ENCODE measurements at places on chromosomes 1 and 21.
A peak's percentile ranks its signal among the peaks of the same experiment; 100 is the strongest.

DNA sequence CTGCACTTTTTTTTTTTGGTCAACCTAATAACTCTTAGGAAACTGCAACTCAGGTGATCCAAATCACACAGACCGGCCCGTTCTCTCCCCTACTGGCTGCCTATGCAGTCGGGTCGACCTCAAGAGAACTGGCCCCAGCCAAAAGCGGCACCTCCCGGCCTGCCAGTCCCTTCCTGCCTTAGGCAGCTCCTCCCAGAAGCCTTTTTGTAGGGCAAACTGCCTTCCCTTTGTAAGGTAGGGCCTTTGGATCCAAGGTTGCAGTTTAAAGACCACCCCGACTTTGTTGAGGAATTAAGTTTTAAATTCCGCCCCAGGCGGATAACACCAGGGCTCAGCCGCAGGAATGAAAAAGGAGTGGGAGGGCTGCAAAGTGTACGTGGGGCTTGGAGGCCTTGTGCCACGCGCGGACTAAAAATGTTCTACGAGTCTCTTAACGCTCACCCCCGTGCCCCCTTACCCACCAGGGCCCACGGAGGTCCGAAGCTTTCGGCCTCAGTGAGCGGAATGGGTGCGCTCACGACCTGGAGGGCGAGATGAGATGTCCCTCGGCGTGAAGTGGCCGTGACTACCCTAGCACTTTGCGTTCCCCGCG, 642 bp upstream of the ST3GAL3 start:
- no peaks in the 10 kb centered on the region for H3K27me3 ChIP-seq
- peak overlapping the region; percentile 56 for H3K27ac ChIP-seq
- peaks cover 4% of the 10 kb centered on the region for H3K4me1 ChIP-seq
- no peak for DNase-seq
- peak overlapping the region; percentile 70 for H3K4me3 ChIP-seq

DNA sequence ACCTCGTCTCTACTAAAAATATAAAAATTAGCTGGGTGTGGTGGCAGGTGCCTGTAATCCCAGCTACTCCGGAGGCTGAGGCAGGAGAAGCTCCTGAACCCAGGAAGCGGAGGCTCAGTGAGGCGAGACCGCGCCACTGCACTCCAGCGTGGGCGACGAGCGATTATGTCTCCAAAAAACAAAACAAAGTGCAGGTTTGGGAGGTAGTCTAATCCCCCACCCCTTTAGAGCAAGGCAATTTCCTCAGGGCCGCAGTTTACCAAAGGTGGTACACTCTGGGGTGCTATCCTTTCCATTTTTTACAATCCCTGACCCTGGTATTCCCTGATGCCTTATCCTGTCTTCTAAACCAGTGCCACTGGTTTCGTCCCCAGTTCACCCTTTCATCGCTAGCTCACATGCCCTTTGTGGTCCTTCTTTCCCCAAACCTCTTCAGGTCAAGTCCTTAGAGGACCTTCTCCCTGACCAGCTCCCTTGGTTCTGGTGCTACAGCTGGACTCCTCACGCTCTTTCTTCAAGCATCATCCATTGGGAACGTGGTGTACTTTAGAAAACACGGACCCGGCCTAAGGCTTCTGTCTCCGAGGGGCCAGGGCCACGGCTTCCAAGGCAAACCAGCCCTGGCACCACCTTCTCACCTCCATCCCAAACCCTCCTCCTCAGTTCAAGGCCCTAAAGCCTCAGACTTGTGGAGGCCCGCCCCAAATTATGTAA, 873 bp downstream of the IFT25 start:
- H3K27me3 ChIP-seq: no peaks in the 10 kb centered on the region
- DNase-seq: peak; percentile 28
- H3K4me1 ChIP-seq: peaks cover 15% of the 10 kb centered on the region
- peak overlapping the region; percentile 95 for H3K27ac ChIP-seq

- H3K27ac ChIP-seq: no peak overlapping the region
- H3K36me3 ChIP-seq: no peaks in the 10 kb centered on the region
- H3K27me3 ChIP-seq: no peaks in the 10 kb centered on the region
- H3K4me3 ChIP-seq: no peak overlapping the region
These were observed 42.5 kb downstream of the WDR4 start for GRCh38 chr21:42836767-42837301.

DNA sequence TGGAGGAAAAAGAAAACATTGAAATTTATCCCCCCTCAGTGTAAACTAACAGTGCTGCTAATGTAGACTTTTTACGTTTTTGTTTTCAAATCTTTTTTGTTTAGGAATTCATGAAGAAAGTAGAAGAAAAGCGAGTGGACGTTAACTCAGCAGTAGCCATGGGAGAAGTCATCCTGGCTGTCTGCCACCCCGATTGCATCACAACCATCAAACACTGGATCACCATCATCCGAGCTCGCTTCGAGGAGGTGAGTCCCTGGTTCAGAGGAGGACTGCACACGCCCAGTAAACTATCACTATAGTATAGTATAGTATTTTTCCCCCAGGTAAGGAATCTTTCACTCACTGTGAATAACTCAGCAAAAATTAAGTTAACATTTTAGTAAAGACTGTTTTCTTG, 37.8 kb upstream of the BMP8A start:
- H3K36me3 ChIP-seq: peaks cover 3% of the 10 kb centered on the region
- peaks cover 11% of the 10 kb centered on the region for H3K4me1 ChIP-seq
- H3K4me3 ChIP-seq: no peak overlapping the region
- no peaks in the 10 kb centered on the region for H3K27me3 ChIP-seq

DNA sequence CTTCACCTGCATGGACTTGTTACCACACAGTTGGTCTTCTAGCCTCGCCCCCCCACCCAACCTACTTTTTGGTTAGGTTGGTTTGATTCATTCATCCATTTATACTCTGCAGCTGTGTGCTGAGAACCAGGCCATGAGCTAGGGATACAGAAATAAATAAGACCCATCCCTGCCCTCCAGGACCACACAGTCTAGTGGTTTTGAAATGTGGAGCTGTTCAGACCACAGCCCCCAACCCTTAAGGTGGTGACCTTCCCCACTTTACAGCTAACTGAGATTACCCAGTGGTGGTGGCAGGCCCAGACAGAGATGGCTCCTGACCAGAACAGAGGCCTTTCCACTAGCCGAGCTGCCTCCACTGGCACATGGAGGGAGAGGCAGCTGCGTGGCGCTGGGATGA, 37.0 kb downstream of the LRRN2 start:
- no peaks in the 10 kb centered on the region for H3K27me3 ChIP-seq
- DNase-seq: no peak
- H3K4me1 ChIP-seq: no peaks in the 10 kb centered on the region

GRCh38 chr1:19850214-19850613, 32.0 kb upstream of the OTUD3 start:
- peaks cover 7% of the 10 kb centered on the region for H3K4me1 ChIP-seq
- H3K36me3 ChIP-seq: no peaks in the 10 kb centered on the region
- no peak for DNase-seq
- H3K27ac ChIP-seq: no peak overlapping the region

GRCh38 chr1:121595089-121595488, 410.3 kb downstream of the SRGAP2C start:
- H3K4me3 ChIP-seq: no peak overlapping the region
- no peaks in the 10 kb centered on the region for H3K27me3 ChIP-seq
- no peak for DNase-seq
- no peak overlapping the region for H3K27ac ChIP-seq
- no peaks in the 10 kb centered on the region for H3K4me1 ChIP-seq

- H3K36me3 ChIP-seq: no peaks in the 10 kb centered on the region
- no peak overlapping the region for H3K27ac ChIP-seq
- DNase-seq: no peak
- H3K4me3 ChIP-seq: no peak overlapping the region
- no peaks in the 10 kb centered on the region for H3K27me3 ChIP-seq
- no peaks in the 10 kb centered on the region for H3K4me1 ChIP-seq
These were observed 58.3 kb downstream of the MACF1 start for GRCh38 chr1:39262802-39263201.

DNA sequence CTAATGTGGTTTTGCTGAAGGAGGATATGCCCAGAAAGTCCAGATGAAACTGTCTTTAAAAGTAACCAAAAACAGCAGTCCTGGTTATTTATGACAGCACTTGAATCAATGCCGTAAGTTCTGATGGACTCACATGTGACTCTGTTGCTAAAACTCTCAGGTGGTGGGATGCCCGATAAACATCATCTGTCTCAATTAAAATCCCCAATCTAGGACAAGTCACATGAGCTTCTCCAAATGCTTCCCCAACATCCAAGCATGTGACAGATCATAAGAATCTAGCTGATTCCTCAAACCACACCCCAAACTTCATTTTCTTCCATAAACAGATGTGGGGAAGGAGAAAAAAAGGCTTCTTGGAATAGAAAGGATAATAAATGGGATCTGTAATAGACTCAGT, 786 bp upstream of the CTSK start:
- no peaks in the 10 kb centered on the region for H3K27me3 ChIP-seq
- no peak for DNase-seq

GRCh38 chr1:12244585-12244984, 14.8 kb downstream of the VPS13D start:
- no peaks in the 10 kb centered on the region for H3K36me3 ChIP-seq
- H3K4me3 ChIP-seq: no peak overlapping the region
- no peak for DNase-seq
- no peaks in the 10 kb centered on the region for H3K27me3 ChIP-seq
- H3K27ac ChIP-seq: no peak overlapping the region

DNA sequence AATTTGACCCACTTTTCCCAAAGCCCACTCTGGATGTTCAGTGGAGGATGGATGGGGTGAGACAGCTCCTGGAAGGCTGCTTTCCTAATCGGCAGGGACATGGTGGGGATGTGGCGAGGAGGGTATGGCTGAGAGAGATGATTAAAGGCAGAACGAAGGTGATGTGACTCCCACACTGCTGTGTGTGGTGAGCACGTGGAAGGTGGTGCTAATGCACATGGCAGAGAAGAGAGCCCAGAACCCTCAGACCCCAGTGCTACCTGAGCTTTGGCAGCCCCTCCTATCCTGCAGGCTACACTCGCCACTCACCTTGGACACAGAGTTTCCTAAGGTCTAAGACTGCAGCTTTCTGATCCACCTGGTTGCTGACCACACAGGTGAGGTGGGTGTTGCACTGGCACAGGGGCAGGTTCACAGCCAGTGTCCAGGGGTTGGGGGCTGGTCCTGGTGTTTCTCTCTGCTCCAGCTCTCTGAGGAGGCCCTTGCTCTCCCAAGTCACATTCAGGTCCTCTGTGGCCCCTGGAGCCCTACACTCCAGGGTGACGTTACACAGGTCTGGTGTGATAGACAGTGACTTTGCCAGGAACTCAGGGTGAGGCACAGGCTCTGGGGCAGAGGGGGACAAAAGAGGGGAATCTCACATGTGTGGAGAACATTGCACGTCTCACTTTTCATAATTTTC, 151.4 kb upstream of the ETV3 start:
- H3K27ac ChIP-seq: no peak overlapping the region
- H3K27me3 ChIP-seq: no peaks in the 10 kb centered on the region
- no peak for DNase-seq
- H3K4me1 ChIP-seq: no peaks in the 10 kb centered on the region
- H3K4me3 ChIP-seq: no peak overlapping the region
- H3K36me3 ChIP-seq: no peaks in the 10 kb centered on the region

GRCh38 chr1:212230329-212230728, 54.9 kb upstream of the PPP2R5A start:
- no peak overlapping the region for H3K27ac ChIP-seq
- no peaks in the 10 kb centered on the region for H3K4me1 ChIP-seq
- no peak overlapping the region for H3K4me3 ChIP-seq
- no peak for DNase-seq

DNA sequence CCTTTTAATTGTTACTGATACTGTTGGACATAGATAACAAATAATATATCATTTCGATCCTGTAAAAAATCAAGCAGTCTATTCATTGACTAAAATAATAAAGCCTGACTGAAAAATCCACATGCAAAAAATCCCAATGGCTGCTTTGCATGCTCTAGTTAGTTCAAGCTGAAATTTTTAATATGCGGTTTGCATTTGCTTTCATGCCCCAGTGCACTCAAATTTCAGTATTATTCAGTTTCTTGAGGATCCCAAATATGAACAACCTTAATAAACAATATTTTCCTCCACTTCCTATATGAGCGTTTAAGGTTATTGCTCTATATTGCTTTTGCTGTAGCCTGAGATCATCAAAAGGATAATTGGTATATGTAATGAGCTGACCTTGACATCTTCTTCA, 75.1 kb upstream of the DPH5 start:
- H3K4me1 ChIP-seq: no peaks in the 10 kb centered on the region
- H3K36me3 ChIP-seq: no peaks in the 10 kb centered on the region
- no peak overlapping the region for H3K4me3 ChIP-seq
- no peaks in the 10 kb centered on the region for H3K27me3 ChIP-seq
- DNase-seq: no peak

- peaks cover 5% of the 10 kb centered on the region for H3K4me1 ChIP-seq
- no peak for DNase-seq
- H3K27me3 ChIP-seq: no peaks in the 10 kb centered on the region
- no peak overlapping the region for H3K4me3 ChIP-seq
These were observed 17.7 kb downstream of the IKBKE start for GRCh38 chr1:206487970-206488369.

- peak; percentile 32 for DNase-seq
- H3K27ac ChIP-seq: peak overlapping the region; percentile 71
- H3K36me3 ChIP-seq: no peaks in the 10 kb centered on the region
- peak overlapping the region; percentile 79 for H3K4me3 ChIP-seq
These were observed 57.5 kb downstream of the BCL9 start for GRCh38 chr1:147598621-147599361.

DNA sequence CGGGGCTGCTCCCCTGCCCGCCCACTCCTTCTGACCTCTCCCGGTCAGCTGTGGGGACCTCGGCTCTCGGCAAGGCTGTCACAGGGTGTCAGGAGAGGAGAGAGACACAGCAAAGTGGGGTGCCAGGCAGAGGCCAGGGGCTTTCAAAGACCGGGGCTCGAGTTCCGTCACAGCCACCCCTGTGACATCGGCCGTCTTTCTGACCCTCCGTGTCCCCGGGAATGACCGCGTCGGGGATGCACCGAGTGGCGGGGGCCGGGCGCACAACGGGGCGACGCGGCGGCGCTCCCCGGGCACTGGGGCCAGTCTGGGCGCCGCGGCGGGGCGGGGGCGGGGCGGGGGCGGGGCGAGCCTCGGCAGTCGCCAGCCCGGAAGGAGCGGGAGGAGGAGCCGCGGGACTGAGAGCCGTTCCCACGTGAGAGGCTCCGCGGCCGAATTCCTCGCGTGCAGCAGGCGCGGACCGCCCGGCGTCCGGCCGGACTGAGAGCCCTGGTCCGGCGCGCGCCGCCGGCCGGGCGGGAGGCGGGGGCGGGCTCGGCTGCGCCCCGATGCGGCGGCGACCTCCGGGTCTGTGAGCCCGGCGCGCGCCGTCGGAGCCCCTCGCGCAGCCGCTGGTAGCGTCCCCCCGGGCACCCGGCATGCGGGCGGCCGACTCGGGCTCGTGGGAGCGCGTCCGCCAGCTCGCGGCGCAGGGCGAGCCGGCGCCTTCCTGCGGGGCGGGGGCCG, 229.7 kb upstream of the TMEM51 start:
- H3K27me3 ChIP-seq: no peaks in the 10 kb centered on the region
- peak; percentile 81 for DNase-seq
- peak overlapping the region; percentile 68 for H3K4me3 ChIP-seq
- H3K27ac ChIP-seq: peak overlapping the region; percentile 69
- H3K36me3 ChIP-seq: no peaks in the 10 kb centered on the region

- no peak overlapping the region for H3K27ac ChIP-seq
- no peaks in the 10 kb centered on the region for H3K4me1 ChIP-seq
- no peak overlapping the region for H3K4me3 ChIP-seq
- DNase-seq: no peak
These were observed 191.8 kb downstream of the TPR start for GRCh38 chr1:186183219-186183618.
